ENCODE measurements at places on chromosomes 12 and 14. TPM values are rescaled to one million over a fixed set of nuclear protein-coding genes. Genes with fewer than 3 reads are reported as not detected.

Gene EIF2S3B
- 0.77 TPM for total RNA-seq

Gene RNASE7
- 0.30 TPM for total RNA-seq

Gene NPFF
- not detected for total RNA-seq

Gene IQSEC3
- 0.16 TPM for total RNA-seq

Gene MYG1
- total RNA-seq: 60.6 TPM

Gene ZBTB25
- 6.1 TPM for total RNA-seq

Gene PZP
- not detected for total RNA-seq

Gene CHST11
- 4.9 TPM for total RNA-seq

Gene TAS2R42
- not detected for total RNA-seq

Gene NOXRED1
- total RNA-seq: 0.35 TPM

Gene RBMS2
- 42.7 TPM for total RNA-seq

Gene CBLN3
- total RNA-seq: 2.0 TPM

Gene TTC7B
- 3.3 TPM for total RNA-seq

Gene EFCAB11
- total RNA-seq: 12.1 TPM

Gene NEDD1
- 14.5 TPM for total RNA-seq

Gene HOXC11
- not detected for total RNA-seq

Gene RIC8B
- 14.6 TPM for total RNA-seq

Gene GSC
- total RNA-seq: not detected

Gene SERPINA5
- 0.61 TPM for total RNA-seq

Gene CMA1
- 1.3 TPM for total RNA-seq

Gene OTUB2
- 2.2 TPM for total RNA-seq

Gene PRIMA1
- 4.4 TPM for total RNA-seq

Gene KCNA5
- 0.11 TPM for total RNA-seq
